ENCODE measurements at places on chromosomes 4 and X.

DNA sequence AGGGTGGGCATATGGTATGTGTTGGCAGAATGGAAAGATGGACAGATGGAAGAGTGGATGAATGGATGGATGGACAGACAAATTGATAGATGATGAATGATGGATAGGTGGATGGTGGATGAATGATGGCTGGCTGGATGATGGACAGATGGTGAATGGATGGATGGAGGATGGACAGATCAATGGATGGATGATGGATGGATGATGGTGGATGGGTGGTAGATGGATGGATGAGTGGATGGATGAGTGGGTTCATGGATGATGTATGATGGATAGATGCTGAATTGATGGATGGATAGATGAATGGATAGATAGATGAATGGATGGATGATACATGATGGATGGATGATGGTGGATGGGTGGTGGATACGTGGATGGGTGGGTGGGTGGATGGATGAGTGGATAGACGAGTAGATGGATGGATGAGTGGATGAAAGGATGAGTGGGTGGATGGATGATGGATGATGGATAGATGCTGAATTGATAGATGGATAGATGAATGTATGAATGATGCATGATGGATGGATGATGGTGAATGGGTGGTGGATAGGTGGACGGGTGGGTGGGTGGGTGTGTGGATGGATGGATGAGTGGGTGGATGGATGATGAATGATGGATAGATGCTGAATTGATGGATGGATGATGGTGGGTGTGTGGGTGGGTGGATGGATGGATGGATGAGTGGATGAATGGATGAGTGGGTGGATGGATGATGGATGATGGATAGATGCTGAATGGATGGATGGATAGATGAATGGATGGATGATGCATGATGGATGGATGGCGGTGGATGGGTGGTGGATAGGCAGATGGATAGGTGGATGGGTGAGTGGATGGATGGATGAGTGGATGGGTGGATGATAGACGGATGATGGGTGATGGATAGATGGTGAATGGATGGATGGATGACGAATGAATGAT lies 249.6 kb downstream of the AFAP1 start:
- DNase-seq = no peak

DNA sequence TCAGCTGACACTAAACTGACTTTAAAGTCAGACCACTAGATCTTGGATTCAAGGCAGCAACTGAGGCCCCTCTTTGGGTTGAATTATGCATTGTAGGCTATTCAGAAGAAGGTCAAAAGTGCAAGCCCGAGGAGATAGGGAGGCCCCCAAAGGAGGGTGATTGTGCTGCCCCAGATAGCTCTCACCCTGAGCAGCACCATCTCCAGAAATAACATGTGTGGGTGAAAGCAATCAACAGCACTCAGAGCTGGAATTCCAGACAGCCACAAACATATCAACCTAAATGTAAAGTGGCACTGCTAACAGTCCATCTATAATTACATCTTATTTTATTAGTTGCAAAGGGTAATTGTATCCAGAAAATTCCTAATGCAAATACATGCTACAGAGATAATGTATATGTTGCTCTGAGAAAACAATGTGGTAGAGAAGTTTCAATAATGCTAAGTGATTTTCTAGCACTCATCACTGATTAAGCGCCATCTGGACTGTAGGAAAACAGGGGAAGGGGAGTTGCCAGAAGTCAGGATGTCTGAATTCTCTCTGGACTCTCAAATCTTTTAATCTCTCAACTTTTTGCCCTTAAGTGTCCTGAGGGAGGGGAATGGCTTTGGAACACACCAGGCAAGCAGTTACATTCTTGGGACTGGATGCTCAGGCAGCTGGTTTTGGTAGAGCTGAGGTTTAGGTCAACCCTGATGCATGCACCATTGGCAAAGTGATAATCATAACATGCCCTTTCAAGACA lies 61.8 kb upstream of the SFRP2 start:
- no peak for DNase-seq

DNA sequence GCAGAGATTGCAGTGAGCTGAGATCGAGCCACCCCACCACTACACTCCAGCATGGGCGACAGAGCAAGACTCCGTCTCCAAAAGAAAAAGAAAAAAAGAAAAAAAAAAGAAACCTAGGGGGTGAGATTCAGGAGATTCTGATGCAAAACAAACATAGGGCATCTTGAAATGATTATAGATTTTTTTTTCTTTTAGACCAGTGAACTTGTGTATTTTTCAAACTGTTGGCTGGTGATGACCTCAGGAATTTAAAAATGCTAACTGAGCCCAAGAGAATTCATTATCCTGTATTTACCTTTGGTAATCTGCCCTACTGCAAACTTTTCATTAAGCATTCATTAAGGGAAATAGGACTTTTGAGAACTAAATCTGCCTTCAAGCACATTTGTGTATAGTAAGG lies 20.6 kb downstream of the ATP10D start:
- DNase-seq = no peak

GRCh38 chr4:136088211-136088867 lies 1444.0 kb downstream of the PCDH18 start:
- no peak for DNase-seq

DNA sequence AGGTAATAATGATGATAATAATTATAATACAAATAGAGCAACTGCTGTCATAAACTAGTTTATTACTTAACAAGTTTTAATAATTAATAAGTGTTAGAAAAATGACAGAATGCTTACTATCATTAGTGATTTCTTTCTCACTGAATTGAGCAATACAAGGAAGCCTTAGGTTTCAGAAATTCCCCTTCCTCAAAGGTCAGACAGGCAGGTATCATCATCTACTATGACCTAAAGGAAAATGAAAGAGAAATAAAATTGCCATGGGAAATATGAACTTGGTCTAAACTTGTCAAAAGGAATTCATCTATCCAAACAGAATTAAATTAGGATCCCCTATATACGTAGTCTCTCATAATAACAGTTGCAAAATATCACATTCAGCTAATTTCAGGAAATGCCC lies 56.3 kb upstream of the SLC7A11 start:
- DNase-seq = no peak

DNA sequence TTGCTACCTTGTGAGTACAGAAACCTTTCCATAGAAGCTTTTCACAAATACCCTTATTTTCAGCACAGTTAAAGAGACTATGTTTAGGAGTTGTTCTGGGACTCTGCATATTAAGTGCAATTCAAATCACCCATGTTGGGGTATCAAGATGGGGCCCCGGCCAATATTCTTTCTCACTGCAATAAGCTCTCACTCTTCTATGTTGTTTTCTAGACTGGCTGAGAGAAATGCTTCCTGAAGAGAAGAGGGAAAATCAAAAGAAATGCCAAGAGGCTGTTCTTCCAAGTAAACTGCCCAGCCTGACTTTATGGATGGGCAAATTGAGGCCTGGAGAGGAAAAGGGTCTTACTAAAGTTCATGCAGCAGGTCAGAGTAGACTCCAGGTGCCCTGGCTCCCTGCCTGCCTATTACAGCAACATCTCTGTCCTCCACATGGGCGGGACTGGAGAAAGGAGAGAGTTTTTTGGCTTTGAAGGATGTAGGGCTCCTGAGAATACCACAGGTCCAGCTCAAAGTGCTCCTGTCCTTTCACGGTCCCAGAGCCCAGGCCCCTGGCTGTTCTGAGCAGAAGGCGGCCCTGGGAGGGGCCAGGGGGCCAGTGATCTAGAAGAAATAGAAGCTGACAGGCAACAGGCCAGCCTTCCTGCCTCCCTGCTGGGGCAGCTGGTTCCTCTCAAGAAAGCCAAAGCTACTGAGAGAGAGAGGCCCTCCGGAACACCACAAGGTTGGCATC lies 745 bp upstream of the IQSEC2 start:
- DNase-seq = no peak

DNA sequence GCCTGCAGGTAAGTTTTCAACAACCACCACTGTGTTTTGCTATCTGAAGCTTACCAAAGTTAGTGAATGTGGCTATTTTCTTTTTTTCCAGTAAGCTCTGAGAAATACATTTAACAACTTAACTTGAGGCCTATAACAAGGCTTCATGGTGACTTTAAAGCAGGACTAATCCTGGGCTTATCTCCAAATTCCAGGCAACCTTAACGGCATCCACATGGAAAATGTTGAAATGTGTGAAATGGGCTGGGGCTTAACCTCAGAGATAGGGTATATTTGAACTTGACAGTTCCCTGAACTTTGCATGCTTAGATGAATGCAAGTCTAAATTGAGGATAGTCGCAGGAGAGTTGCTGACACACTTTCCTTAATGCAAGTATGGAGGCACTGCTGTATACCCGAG lies 539.2 kb downstream of the GALNTL6 start:
- DNase-seq = no peak

DNA sequence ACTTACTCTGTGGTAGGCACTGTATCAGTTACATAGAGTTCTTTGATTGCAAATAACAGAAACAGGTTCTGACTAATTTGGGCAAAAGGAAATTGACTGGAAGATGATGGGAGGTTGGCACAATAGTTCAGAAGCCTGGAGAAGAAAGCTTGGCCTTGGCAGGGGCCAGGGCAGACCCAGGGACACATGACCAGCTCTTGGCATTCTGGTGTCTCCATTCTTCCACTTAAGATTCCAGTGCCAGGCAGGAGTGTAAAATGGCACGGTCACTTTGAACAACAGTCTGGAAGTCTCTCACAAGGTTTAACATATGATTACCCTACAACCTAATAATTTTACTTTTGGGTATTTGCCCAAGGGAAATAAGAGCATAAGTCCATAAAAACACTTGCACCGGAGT lies 175.9 kb downstream of the BCOR start:
- no peak for DNase-seq

GRCh38 chr4:74456056-74456744 lies 11.3 kb downstream of the AREG start:
- no peak for DNase-seq
